ENCODE measurements at places on chromosomes 2 and 18.

DNA sequence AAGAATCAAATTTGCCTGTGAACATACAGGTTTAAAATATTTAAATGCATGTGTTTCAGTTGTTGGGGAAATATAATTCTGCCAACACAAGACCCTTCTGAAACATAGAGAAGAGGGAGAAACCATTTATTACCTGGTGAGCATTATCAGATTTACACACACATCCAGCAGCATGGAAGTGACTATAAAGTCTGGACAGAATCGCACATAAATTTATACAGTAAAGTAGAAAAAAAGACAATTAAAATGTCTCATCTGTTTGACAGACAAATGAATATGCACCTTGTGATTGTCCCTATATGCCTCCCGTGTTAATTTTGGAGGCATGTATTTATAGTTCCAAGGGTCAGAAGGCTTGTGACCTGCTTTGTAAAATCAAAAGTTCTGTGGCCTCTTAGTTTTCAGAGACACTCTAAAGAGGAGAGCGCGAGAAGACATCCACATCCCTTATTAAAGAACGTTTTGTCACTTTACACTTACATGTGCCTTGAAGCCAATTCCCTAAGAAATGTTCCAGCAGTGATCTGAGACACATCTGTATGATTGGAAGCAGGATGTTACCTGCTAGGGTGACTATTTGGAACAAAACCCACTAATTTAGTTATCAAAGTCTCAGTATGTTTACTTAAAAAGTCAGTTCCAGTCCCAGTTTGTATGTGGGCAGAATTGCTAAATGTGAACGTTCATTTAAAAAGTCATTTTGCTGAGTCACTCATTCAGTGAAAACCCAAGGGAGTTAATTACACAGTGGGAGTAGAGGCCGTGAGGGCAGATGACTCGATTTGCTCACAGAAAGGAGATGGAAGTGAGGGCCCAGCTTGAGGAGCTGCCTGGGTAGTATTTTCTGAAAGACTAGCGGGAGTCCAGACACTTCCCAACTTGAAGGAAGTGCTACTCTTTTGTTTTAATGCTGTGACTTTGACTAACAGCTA lies 527.6 kb upstream of the MEX3C start:
- DNase-seq = no peak

DNA sequence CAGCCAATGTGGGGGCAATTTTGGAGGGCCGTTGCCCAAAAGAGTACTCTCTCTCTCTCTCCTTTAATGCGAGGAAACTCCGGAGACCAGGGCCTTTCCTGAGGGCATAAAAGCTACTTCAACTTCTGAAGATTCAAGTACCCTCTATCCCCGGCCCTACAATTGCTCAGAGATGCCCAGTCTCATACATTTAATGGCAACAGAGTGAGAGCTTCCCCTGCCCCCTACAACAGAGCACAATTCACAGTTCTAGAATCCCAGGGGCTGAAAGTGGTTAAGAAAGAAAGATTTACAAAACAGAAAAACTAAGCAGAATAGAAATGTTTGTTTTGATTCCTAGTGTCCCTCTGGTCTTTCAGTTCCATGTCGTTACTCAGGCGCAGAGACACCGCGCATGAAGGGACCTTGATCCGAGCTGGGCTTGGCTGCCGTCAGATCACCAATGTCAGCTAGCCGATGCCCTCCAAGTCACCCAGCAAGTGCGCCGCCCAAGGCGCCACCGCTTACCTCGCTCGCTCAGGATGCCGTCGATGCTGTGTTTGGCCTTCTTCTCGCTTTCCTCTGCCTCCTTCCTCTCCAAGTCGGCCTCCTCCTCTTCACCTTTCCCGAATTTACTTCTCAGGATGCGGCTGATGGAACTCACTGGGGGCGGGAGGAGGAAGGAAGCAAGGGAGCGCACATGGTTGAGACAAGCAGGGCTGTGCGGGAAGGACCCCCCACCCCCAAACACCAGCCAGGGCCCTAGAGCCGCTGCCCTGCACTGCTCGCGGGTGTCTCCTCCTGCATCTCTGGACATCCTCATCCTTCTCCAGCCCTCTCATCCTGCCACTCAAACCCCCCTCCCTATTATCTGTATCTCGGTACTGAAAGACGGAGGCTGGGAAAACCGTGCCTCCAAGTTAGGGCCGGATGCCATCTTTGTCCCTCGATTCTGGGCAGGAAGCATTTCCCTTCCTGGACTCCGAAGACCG lies 4.9 kb downstream of the PAX3 start:
- DNase-seq = no peak

GRCh38 chr2:209070262-209070661 lies 353.6 kb upstream of the MAP2 start:
- DNase-seq = no peak

- DNase-seq = no peak
Measured at GRCh38 chr2:29596584-29596983, 324.8 kb downstream of the ALK start.

- DNase-seq = no peak
Measured at GRCh38 chr2:128787616-128788015, 468.9 kb upstream of the HS6ST1 start.

GRCh38 chr2:33512112-33512511 lies 35.7 kb downstream of the RASGRP3 start:
- no peak for DNase-seq

GRCh38 chr2:2717406-2717805 lies 386.3 kb upstream of the MYT1L start:
- no peak for DNase-seq

GRCh38 chr2:39851251-39851650 lies 72.2 kb upstream of the THUMPD2 start:
- no peak for DNase-seq

DNA sequence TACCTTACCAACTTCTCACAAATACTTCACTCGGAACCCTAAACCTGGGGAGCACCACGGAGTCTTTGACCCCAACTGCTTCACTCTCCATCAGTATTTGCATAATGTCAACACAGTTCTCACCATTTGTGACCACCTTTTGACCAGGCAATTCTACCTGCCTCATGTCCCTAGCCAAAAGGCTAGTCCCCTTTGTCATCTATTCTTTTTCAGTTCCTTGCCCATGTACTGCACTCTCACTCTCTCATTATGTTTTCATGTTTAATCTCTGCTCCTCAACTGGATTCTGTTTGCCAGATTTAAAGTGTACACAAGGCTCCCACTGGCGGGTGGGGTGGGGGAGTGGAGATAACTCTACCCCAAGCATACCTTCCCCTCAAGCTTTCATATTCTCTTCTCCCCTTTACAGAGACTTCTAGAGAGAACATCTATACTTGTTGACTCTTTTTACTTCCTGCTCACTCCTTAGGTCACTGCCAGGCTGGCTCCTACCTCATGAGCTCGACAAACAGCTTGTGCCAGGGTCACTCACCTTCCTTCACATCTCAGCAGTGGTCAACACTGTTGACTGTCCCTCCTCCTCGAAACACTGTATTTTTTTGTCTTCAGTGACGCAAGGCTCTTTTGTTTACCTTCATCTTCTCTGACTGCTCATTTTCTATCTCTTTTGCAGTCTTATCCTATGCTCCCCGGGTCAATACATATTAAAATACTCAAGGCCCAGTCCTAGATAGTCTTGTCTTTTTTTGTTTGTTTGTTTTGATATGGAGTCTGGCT lies 88.7 kb upstream of the MAP4K3 start:
- no peak for DNase-seq

DNA sequence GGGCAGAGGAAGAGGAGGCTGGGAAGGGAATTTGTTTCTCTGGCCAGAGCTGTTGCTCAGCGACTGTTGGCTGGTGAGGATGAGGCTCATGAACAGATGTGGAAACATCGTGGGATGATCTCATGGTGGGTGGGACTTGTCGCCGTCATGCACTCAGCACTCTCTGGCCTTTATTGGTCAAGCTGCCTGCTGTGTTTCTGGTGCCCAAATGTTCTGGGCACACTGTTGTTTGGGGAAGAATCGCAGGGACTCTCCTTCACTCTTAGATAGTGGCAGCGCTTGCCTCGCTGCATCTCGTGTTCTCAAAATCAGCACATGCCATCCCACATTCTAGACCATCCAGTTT lies 145.6 kb downstream of the AGAP1 start:
- no peak for DNase-seq

- no peak for DNase-seq
Measured at GRCh38 chr18:78830826-78831225, 148.8 kb upstream of the SALL3 start.

DNA sequence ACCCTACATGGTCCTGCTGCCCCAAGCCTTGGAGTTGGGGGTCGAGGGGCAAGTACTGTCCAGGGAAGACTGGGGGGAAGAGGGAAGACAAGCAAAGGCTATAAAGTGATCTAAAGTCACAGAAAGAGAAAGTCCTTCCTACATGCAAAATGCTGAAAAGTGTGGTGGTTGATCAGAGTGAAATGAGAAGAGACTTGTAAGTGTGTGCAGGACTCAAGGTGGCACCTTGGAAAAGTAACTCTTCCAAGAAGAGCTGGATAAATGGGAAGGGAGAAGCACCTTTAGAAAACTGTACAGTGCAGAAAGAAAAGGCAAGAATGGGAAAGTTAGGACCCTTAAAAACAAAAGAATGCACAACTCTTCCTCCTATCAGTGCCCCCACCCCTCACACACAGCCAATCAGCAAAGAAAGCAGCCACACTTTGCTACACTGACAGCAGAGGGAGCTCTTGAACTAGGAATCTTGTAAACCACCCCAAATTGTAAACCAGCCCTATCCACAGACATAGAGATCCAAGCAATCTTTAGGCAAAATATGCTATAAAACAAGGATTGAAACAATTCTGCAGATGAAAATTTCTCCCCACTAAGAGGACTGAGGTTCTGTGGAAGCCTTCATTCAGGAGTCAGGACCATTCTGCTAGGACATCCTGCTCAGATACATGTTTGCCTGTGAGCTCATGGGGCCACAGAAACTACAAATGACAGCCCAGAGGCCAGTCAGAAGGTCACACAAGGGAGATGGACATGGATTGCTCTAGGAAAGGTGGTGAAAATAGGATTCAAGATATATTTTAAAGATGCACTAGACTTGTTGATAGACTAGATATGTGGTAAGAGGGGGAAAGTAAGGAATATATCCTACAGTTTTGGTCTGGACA lies 146.4 kb downstream of the FTCDNL1 start:
- DNase-seq = no peak

GRCh38 chr2:213862407-213863076 lies 548.3 kb upstream of the VWC2L start:
- DNase-seq = no peak

- no peak for DNase-seq
Measured at GRCh38 chr2:238145851-238146250, 7.4 kb downstream of the KLHL30 start.

GRCh38 chr18:33116376-33116775 lies 324.1 kb downstream of the CCDC178 start:
- no peak for DNase-seq

DNA sequence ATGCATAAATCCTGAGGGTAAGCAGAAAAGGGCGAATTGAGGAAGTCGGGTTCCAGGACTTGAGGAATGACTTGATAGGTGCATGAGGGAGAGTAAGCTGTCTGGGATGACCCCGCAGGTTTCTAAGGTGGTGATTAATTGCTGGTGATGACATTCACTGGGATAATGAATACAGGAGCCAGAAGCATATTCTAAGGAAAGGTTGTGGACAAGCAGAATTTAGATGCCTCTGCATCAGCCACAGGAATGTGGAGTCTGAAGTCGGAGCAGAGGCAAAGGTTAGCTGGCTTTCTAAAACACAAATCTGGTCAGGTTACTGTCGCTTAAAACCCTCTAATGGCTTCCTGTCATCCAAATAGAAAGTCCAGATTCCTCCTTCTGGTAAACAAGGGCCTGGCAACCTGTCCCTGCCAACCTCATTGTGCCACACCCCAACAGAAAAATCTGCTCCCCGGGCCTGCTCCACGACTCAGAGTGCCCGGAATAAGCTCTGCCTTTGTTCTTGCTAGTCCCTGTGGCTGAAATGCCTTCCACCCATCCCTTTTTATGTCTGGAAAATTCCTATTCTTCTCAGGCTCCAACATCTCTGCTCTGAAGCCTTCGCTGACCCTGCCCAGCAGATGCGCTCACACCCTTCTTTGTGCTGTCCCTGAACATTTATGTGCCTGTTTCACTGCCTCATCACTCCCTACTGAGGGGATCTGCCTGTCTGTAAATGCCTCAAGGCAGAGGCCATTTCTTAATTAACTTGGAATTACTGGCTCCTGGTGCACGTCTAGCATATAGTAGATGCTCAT lies 11.3 kb upstream of the TMEM214 start:
- no peak for DNase-seq

- no peak for DNase-seq
Measured at GRCh38 chr18:79354350-79354749, 41.4 kb upstream of the NFATC1 start.

GRCh38 chr18:61006687-61007224 lies 326.5 kb upstream of the CDH20 start:
- DNase-seq = no peak

- DNase-seq = no peak
Measured at GRCh38 chr2:181581534-181581933, 75.4 kb downstream of the CERKL start.
